ENCODE measurements at places on chromosomes 6 and 20. TPM values are rescaled to one million over a fixed set of nuclear protein-coding genes. Genes with fewer than 3 reads are reported as not detected.

Gene SLC25A27
- total RNA-seq = 24.1 TPM

Gene CCN6
- not detected for total RNA-seq

Gene PNPLA1
- total RNA-seq = not detected

Gene SNAP25
- 3.4 TPM for total RNA-seq

Gene TINAG
- 0.26 TPM for total RNA-seq

Gene PRSS16
- 43.8 TPM for total RNA-seq

Gene THBD
- 44.2 TPM for total RNA-seq

Gene BPIFB3
- not detected for total RNA-seq

Gene OR2J3
- total RNA-seq = not detected

Gene MLN
- not detected for total RNA-seq

Gene DIDO1
- total RNA-seq = 51.7 TPM

Gene CDH26
- total RNA-seq = 0.33 TPM

Gene CST7
- total RNA-seq = 4.0 TPM

Gene MUC21
- not detected for total RNA-seq

Gene GTF2H4
- 0.66 TPM for total RNA-seq

Gene MAPK13
- 37.9 TPM for total RNA-seq

Gene PSORS1C1
- 1.6 TPM for total RNA-seq

Gene COL19A1
- 1.6 TPM for total RNA-seq

Gene TNFRSF6B
- 13.8 TPM for total RNA-seq

Gene EYS
- not detected for total RNA-seq

Gene CLDN20
- not detected for total RNA-seq

Gene SAMD10
- total RNA-seq = 3.6 TPM

Gene SMOC2
- 31.4 TPM for total RNA-seq

Gene MATN4
- total RNA-seq = 5.3 TPM

Gene RTN4IP1
- 3.6 TPM for total RNA-seq

Gene JARID2
- 3.6 TPM for total RNA-seq

Gene GUCA1A
- total RNA-seq = not detected

Gene MYL9
- 26.7 TPM for total RNA-seq

Gene SAYSD1
- total RNA-seq = 9.2 TPM

Gene PGC
- 91.1 TPM for total RNA-seq

Gene CST5
- total RNA-seq = not detected

Gene RHAG
- not detected for total RNA-seq

Gene NRSN1
- not detected for total RNA-seq

Gene ENPP1
- 16.2 TPM for total RNA-seq

Gene HNF4A
- total RNA-seq = 28.5 TPM

Gene NRM
- 2.6 TPM for total RNA-seq

Gene ALDH5A1
- total RNA-seq = 8.2 TPM

Gene CABLES2
- total RNA-seq = 1.6 TPM

Gene MAP7
- total RNA-seq = 19.7 TPM

Gene LRRC73
- not detected for total RNA-seq

Gene PDCD2
- total RNA-seq = 65.6 TPM

Gene HLA-DRB1
- 20.5 TPM for total RNA-seq

Gene DEFB132
- total RNA-seq = not detected

Gene FAM184A
- total RNA-seq = 9.9 TPM

Gene SAMD3
- 20.4 TPM for total RNA-seq

Gene FOXS1
- total RNA-seq = 3.0 TPM

Gene LPA
- 0.52 TPM for total RNA-seq

Gene TFAP2B
- total RNA-seq = not detected
